ENCODE measurements at places on chromosomes 1 and 21. TPM values are rescaled to one million over a fixed set of nuclear protein-coding genes. Genes with fewer than 3 reads are reported as not detected.

Gene UBE2U
- total RNA-seq = not detected

Gene LCE2C
- not detected for total RNA-seq

Gene NOS1AP
- total RNA-seq = not detected

Gene AUNIP
- 0.30 TPM for total RNA-seq

All from CD8-positive, alpha-beta T cell (primary cell).